ENCODE measurements at places on chromosomes 1 and 21.

DNA sequence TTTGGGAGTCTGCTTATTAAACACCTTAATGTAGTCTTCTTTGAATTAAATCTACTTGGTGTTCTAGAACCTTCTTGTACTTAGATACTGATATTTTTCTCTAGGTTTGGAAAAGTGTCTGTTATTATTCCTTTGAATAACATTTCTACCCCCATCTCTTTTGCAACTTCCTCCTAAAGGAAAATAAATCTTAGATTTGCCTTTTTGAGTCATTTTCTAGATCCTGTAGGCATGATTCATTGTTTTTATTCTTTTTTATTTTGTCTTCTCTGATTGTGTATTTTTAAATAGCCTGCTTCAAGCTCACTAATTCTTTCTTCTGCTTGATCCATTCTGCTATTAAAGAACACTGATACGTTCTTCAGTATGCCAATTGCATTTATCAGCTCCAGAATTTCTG lies 155.9 kb upstream of the NEGR1 start:
- DNase-seq, result no peak

GRCh38 chr1:227939791-227940771 lies 7.7 kb downstream of the WNT9A start:
- no peak for DNase-seq

DNA sequence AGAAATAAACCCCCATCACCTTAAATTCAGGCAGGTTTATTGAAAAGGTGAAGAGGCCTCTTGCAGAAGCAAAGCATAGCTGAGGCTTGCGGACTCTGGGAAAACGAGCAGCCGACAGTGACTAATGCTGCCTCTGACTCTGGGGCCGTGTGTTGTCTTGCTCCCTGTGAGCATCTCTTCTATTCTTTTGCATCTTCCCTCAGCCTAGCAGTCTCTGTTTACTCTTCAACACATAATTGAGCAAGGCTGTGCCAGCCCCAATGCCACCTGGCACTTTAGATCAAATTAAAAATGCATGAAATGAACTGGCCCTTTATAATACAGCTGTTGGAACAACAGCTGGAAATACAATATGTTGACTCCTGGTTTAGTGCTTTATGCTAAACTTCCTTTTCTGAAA lies 18.4 kb upstream of the REG4 start:
- DNase-seq, result no peak

DNA sequence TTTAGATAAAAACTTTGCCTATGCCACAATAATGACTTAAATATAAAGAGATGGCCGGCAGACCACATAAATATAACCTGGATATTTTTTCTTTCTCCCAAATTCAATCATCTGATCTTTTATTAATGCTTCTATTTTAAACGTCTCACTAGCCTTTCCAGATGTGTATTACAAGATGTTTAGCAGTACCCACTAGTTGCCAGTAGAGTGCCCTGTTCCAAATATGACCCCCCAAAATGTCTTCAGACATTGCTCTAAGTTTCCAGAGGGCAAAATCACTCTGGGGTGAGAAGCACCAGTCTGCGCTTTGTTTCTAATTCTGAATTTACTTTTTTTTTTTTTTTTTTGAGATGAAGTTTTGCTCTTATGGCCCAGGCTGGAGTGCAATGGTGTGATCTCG lies 268.1 kb downstream of the GRIK1 start:
- no peak for DNase-seq

- no peak for DNase-seq
These were observed 4.2 kb upstream of the PMVK start for GRCh38 chr1:154940651-154941194.
